NCI-H1048 (cell line): ENCODE measurements at places on chromosomes 3 and 15.
A peak's percentile ranks its signal among the peaks of the same experiment; 100 is the strongest.

GRCh38 chr3:151431940-151432339 is 28.9 kb downstream of the IGSF10 start:
- DNase-seq = no peak

DNA sequence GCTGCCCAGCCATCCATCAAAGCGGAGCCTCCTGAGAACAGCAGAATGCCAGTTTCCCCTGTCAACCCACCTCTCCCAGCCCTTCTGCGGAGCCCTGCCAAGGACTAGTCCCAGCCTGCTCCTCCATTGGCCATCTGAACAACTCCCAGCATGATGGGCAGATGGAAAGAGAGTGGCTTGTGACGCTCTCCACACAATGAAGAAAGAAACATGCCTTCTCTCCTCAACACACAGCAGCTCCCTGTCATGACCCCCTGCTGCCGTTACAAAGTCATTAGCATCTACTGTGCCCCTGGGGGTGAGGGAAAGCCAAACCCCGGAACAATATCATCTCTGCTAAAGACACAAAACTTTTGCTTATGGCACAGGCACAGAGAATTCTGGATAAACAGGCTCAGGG is 33.6 kb downstream of the MECOM start:
- DNase-seq = no peak

DNA sequence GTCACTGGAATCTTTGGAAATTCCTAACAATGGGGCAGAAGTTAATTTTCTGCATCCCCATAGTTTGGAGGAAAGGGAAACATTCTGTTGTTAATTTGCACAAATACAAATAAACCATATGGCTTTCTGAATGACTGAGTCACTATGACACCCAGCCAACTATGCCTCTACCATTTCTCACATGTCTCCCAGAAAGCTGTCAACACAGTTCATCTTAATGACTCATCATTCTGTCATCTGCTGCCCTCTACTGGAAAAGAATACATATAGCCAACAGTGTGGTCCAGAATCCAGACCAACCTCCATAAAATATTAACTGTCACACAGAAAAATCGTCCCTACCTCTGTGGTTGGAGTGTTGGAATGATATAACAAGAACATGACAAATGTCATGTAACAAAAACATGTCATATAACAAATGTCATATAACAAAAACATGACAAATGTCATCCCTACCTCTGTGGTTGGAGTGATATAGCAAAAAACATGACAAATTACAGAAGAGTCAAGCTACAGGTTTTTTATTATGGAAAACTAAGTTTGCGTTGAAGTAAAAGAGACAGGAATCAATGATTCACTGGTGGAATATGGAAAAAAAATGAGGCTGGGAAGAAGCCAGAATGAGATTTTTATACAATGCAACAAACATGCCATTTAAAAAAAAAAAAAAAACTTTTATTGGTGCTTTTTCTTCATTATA is 47.7 kb upstream of the GYG1 start:
- DNase-seq = peak; percentile 12

GRCh38 chr15:79352206-79352605 is 41.3 kb downstream of the TMED3 start:
- DNase-seq = no peak

DNA sequence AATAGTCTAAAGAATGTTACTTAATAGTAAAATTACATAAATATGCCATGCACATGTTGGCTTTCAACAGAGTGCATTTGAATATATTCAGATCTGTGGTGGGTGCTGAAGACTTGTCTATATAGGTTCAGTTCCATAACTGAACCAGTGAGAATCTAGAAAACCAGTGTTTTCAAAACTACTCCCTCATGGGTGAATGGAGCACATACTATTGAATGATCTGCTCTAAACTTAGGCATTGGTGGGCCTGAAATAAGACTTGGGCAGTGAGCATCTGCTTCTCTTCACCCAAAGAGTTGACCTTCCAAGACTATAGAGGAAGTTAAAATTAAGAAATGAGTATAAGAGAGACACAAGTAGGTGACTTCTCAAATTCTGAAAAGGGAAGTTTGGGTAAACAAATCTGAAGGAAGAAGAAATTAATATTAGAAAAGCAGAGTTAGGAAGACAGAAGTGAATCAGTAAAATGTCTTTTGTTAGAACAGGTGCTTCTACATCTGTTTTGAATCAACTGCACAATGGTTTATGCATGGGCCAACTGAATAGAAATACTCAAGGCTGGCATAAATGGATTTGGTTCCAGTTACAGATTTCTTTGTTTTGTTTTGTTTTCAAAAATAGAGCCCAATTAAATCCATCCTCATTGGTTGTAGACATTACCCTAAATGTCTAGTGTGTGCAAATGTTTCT is 19.3 kb downstream of the ALCAM start:
- no peak for DNase-seq

- DNase-seq = no peak
Measured at GRCh38 chr3:46416811-46417510, 9.9 kb downstream of the CCRL2 start.

GRCh38 chr3:15273227-15273626 is 59.2 kb downstream of the SH3BP5 start:
- no peak for DNase-seq

- no peak for DNase-seq
Measured at GRCh38 chr3:29773481-29773880, 492.6 kb downstream of the RBMS3 start.

- no peak for DNase-seq
Measured at GRCh38 chr3:42979044-42979972, at the start of gene GASK1A. GASK1A (plus strand) TSS chr3:42979311; CDS start chr3:42979643, 332 bp downstream.

DNA sequence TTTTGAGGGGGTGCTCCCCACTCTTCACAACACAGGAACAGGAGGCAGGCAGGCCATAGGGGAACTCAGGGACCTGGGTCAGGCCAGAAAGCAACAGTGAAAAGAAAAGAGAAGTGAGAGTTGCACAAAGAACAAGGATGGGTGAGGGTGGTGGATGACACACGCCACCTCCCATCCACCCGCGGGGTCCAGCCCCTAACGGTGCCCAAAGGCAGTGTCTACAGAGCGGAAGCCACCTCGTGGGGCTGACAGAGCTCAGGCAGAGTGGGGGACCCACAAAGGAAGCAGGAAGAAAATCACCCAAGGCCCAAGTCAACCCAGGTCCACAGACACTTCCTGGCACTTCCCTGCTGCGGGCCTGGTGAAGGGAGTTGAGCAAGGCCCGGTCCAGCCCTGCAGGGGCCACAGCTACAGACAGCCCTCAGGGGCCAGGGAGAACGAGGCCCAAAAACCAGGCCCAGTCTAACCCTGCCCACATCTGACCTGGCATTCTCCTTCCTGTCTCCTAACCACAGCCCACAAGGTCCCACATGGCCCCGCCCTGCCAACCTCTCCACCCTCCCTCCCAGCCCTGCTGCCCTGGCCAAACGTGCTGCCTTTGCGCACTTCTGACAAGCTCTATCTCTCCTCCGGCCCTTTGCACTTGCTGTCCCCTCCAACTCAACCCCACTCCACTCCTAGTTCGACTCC is 5.9 kb downstream of the NUP210 start:
- DNase-seq = no peak
